NCI-H460 (cell line): ENCODE measurements at places on chromosomes 2 and 18.

DNA sequence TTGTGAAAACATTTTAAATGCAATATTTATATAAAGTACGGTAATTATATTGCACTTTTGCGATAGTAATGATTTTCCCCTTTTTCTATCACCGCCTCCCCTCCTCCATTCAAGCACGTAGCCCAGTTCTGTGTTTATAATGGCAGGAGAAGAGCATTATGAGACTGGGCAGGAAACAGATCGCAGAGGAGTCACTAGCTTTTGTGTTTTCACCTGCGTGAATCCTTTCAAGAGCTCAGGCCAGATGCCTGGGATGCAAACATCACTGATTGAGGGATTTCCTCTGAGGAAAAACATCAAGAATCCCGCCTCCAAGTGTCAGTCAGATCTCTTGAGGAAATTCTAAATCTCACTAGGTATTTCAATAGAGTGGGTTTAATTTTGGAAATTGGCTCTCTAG lies 178.4 kb upstream of the FN1 start:
- no peak for DNase-seq

DNA sequence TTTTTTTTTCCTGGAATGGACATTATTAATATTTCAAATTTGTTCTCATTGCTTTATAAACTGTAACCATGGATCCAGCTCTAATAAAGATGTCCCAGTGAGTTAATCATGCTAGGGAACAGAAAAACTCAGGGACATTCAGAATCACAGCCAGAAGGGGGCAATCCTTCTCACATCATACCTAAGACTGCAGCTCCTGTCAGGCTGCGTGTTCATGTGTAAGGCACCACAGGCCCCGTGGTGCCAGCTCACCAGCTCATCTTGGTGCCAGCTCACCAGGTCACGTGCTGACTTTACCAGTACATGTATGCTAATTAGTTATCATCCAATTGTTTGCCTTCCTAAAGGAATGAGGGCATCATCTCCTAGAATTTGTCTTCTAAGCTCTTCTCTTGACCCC lies 84.7 kb upstream of the NEDD4L start:
- DNase-seq, result peak; percentile 49

- DNase-seq, result peak; percentile 94
These were observed 13.8 kb downstream of the MLPH start for GRCh38 chr2:237500681-237501424.

GRCh38 chr2:147482111-147482895 lies 362.5 kb upstream of the ACVR2A start:
- no peak for DNase-seq

DNA sequence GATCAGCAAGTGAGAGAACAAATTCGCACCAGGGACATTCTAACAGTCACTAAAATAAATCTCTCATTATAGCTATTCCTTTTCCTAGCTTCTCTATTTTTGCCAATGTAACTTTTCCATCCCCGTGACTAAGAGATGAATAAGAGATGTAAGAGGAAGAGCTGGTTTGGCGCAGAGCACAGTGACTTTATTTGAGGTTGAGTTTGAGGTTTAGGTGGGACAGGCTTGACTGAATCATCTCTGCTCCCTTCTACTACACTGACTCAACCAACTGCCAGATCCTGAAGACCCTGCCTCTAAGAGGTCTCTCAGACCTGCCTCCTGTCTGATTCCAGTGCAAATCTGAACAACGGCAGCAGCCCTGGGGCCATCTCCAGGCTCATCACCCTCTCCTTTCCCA lies 28.0 kb downstream of the RFX8 start:
- no peak for DNase-seq

- DNase-seq, result no peak
These were observed 301.4 kb downstream of the CMPK2 start for GRCh38 chr2:6564326-6564725.

DNA sequence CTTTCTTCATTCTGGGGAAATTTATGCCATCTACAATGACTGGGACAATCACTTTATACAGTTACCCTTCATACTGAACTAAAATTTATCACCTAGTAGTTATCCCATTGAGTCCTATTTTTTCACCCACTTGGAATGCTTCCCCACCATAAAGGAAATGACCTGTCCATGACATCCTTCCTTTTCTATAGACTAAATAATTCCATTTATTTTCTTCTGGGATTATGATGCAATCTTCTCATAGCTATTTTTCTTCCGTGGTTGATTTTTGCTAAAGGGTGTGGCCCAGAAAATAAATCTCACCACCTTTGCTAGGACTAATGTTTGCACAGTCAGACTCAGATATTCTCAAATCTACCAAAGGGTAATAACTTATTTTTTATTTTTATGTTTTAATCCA lies 186.1 kb upstream of the NRXN1 start:
- DNase-seq, result no peak

GRCh38 chr18:76488190-76488589 lies 6.9 kb downstream of the ZNF516 start:
- DNase-seq, result no peak

DNA sequence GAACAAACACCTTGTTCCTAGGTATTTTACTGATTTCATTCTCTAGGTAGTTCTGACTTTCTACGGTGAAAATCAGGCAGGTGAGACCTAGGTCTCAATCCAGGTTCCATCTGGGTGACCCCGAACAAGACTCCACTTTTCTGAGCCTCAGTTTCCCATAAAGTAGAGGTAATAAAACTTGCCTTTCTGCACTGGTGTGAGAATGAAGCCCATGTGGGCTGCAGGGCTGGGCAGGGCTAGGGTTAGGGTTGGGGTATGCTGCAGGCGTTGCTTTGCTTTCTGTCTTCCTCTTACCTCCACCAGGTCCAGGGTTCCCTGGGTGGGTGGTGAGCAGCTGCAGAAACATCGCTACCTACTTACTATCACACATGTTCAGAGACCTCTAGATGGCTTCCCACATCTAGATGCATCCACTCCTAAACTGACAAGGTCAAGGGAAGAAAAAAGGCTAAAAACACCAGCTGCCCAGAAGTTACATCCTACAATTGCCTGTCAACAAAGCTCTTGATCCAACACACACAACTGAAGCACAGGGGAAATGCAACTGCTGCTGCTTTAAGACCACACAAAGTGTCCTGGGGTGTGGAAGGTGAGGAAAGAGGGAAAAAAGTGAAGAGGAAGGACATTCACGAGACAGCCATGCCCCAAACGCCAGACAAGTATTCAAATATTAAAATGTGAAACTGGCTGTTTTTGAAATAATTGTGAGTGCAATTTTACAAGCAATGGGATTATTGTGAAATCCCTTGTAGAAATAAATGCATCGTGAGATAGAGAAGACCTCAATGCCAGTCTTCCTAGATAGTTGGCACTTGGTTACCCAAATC lies 23.5 kb downstream of the MBP start:
- no peak for DNase-seq

DNA sequence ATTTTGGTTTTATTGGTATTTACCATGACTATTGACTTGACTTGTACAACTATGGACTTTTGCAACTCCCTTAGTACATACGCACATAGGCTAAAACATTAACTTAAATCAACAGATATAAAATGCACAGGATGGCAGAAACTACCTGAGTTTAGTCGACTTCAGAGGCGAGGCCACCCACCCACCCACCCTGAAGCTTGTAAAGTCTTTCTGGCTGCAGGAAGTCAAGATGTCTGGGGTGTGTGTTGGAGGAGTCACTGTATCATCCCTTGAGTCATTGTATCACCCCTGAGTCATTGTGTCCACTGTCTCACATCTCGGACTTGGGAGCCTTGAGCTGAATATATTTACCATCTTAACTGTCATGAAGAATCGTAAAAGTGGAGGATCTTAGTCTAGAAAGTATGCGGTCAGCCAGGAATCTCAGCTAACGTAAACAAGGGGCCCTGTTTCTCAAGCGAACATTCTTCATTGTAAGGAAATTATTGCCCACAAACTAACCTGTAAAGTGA lies 140.0 kb upstream of the ST6GAL2 start:
- DNase-seq, result no peak

GRCh38 chr2:15983496-15983895 lies 43.1 kb downstream of the MYCN start:
- DNase-seq, result no peak

GRCh38 chr2:41707790-41708451 lies 339.9 kb upstream of the PKDCC start:
- no peak for DNase-seq

DNA sequence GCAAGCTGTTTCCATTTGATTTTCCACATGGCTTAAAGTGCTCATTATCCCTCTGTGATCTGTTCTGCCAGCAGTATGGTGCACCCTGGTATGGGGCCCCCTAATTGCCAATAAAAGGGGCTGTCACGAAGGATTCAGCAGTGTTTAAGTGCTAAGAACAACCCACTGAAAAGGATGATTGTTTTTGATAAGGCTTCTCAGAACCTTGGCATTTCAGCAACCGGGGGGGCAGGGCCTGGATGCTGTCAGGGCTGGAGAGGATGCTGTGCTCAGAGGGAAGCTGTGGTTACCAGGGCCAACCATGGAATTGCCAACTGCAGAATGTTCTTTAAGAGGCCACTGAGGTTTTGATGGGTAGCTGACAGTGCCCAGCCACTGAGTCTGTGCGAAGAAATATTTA lies 117.8 kb downstream of the CTIF start:
- no peak for DNase-seq

GRCh38 chr2:102346381-102347130 lies 9.0 kb upstream of the IL18R1 start:
- no peak for DNase-seq

DNA sequence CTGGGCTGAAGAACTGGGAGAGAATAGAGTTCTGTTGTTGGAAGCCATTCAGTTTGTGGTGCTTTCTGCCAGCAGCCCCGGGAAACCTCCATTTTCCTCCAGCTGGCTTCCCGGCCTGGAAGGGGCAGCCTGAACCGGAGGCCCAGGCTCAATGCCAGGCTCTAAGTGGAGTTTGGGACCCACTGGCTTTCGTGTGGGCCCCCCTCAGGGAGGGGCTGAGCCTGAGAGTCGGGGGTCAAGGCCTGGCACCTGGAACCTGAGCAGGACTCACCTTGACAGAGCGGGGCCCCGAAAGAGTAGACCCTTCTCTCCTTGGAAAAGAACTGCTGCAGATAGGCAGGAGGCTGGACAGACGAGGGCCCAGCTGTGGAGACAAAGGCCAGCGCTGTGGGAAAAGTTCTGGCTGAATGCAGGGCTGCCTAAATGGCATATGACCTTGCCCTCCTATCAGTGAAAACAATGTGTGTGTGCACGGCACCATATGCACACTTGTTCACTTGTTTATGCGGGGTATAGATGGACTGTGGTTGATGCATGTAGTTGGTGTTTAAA lies 34.8 kb upstream of the ASB18 start:
- no peak for DNase-seq

DNA sequence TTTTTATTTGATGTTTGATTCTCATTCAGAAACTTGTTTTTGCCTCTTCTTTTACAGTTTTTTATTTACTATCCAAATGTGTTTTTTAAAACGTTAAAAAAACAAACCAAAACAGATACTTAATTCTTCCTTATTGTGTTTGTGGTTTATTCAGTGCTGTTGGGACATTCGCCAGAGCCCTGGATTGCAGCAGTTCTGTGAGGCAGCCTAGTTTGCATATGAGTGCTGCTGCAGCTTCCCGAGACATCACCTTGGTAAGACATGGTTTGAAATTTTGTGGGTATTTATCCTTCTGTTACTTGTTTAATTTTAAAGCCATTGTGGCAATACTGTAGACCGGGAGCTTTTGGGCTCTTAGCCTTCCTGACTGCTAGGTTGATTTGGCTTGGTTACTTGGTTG lies 91.2 kb downstream of the MTA3 start:
- DNase-seq, result no peak

DNA sequence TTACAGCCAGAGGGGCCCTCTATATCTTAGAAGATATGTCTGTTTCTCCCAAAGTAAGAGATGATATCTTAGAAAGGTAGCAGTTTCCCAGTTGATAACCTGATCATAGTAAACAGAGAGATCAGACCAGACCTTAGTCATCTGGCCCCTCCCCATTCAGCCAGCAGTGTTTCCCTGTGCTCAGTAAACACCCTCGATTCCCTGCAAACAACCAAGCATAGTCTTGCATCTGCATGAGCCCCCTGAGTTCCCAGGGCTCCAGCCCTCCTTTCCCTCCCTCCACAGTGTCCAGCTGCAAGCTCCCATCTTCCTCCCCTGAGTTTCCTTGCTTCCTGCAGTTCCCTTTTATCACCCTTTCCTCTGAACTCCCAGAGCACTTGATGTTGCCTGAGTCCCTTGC lies 20.3 kb downstream of the NRP2 start:
- no peak for DNase-seq

DNA sequence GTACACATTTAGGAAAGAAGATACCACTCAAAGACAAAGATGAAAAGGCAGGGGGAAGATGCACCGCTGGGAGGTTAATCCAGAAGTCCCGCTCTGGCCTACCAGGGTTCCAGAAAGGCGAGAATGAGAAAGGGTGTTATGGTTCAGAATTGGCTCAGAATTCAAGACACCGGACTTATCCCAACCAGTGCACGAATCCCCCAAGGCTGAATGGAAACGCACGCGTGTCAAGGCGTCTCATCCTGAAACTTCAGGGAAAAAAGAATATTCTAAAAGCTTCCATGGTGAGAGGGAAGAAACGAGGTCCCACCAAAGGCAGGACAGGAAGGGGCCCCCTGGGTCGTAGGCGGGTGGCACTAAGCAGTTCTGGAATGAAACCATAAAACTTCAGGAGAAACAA lies 71.9 kb downstream of the SLC66A2 start:
- DNase-seq, result no peak

DNA sequence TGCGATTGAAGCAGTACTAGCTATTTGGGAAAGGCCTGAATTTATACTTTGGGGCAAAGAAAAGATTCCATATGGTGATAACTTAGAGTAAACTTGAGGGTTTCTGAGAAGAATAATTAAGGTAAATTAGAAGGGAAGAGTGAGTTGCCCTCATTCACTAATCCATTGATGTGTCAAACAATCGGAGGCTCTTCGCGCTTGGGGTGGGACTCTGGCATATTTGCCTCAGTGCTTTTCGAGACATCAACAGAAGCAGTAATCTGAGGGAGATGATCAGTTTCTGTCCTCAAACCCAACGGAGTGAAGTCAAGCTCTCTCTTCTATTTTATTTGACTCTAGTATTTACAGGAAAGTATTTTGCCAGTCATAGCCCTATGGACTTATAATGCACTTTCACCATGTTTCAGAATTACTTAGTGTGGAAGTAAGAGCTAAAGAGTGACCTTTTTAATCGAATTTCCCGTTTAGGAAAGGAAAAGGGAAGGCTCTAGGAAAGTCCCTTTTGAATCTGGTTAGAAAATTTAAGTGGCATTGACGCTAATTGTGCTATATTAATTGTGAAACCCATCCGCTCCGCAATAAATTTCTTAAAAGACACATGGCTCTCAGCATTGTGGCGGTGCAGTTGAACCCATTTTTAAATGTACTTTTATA lies 1.3 kb downstream of the RAB10 start:
- no peak for DNase-seq

- DNase-seq, result no peak
These were observed 217.2 kb upstream of the OSR1 start for GRCh38 chr2:19575641-19576040.

GRCh38 chr2:96642564-96643360 lies at the start of gene FER1L5:
Gene FER1L5 (plus strand): TSS chr2:96642764. CDS start chr2:96642837, 73 bp downstream.
- DNase-seq, result no peak
